ENCODE measurements at places on chromosomes 12 and 14. TPM values are rescaled to one million over a fixed set of nuclear protein-coding genes. Genes with fewer than 3 reads are reported as not detected.

The CCDC88C gene
- total RNA-seq: 10.2 TPM

The TAS2R19 gene
- total RNA-seq: 13.0 TPM

GRCh38 chr12:131034631-131035244 is 81.0 kb downstream of the ADGRD1 start:
- ATAC-seq: peak; percentile 55

GRCh38 chr12:80490329-80490728 is 46.3 kb downstream of the PTPRQ start:
- no peak for ATAC-seq

GRCh38 chr12:103422746-103423515 is 72.8 kb downstream of the C12orf42 start:
- ATAC-seq: no peak

The ZNF705A gene
- total RNA-seq: not detected

DNA sequence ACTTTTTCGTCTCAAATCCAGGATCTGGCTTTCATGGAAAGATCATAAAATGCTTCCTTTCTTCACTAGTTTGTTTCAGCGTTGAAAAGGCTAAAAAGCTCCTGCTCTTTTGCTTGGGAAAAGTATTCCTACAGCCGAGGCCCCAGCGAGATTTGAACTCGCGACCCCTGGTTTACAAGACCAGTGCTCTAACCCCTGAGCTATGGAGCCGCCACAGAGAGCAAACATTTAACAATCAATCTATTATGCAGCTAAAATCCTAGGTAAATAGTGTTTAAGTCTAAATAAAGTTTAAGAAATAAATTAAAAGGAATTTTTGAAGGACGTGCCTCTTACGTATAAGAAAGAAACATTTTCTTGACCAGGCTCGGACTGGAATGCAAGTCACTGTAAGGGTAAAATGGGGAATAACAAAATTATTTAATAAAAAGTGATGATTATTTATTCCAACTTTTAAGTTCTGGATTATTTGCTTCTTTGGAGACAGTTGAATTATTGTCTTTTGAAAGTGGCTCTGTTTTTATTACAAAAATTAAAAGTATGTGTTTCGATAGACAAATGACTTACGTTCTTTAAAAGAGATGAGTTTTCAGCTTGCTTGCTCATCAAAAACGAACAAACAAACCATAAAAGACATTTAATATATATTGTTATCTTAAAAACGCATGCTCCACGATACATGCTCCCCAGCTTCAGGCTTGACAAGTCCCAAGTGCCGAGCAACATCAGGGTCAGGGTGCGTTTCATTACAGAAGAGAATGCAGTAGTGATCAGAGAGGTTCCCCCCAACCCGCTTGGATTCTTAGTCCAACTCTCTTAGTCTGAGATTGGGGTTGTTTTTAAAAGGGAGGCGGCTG is 10.2 kb downstream of the OR6S1 start:
- ATAC-seq: peak; percentile 37

The TSPAN19 gene
- total RNA-seq: not detected

DNA sequence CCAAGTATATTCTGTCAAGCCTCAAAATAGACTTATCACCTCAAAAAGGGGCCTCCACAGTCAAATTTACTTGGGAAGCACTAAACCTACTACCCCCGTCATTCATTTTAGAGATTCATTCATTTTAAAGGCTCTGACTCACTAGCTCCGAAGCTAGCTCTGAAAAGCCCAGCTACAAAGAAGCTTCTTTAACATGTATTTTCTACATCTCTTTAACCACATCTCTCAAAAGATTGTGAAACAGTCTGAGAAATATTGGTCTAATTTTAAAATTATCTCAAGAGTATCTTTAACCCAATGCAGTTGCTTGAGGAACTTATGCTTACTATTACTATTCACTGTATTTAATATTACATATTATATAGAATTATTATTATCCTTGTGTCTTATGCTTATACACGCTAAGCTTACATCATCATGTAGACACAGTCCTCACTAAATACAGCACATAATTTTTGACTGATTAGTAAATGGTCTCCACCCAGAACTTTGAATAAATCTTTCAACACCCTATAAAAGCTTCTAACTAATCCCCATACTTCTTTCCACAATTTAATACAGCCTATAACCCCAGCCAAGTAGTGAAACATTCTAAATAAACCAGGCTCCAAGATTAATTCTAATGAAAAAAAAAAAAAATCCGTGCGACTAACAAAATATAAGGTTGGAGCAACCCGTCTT is 7.8 kb downstream of the NT5DC3 start:
- peak; percentile 96 for ATAC-seq

The TMEM30B gene
- 0.34 TPM for total RNA-seq

The AQP6 gene
- 0.31 TPM for total RNA-seq

DNA sequence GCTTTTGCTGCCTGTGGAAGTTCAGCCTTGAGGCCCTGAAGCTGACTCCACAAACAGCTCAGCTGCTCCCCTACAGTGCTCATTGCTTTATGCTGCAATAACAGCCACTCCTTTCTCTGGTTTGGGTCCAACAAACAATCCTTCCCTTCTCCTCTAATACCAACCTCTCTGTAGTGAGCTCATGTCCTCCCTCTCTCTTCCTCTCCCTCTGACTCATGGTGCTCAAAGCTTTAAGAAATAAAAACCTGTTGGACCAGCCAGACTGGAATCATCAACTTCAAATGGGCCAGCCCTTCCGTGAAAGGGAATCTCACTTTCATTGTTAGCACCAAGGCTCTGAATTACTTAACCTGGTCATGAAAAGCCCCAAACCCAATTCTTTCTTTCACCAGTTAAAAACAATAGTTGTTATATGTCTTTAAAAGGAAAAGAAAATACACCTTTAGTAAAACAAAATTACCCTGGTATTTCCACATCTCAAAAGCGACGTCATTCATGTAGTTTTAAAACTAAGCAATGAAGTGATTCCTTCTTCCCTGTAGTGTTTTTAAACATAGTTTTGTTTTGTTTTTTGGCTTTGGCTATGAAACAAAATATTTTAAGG is 126.4 kb downstream of the DUSP6 start:
- no peak for ATAC-seq

The PRH2 gene
- total RNA-seq: 2.4 TPM

The MNAT1 gene
- 37.0 TPM for total RNA-seq

DNA sequence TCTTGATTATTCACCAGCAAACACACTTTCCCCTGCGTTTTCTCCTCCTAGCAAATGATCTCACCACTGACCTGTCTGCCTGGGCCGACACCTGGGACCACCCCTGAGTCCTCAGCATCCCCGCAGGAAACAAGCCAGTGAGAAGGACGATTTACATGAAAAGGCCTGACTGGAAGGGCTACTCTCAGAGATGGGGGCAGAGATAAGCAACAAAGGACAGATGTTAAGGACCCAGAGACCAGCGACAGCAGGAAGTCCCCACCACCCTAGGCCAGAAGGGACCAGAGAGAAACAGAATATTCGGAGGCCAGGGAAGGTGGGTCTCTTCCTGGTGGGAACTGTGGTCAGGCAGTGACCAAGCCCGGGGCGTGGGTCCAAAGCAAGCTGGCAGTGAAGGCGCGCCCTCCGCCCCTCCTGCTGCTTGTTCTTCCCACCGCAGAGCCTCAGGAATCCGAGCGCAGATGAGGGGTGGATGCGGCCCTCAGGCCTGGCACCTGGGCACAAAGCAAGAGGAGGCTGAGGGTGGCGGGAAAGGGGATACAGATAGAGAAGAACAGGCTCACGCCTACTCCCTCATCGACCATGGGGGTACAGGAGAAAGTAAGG is 55.8 kb downstream of the STX2 start:
- no peak for ATAC-seq
